ENCODE measurements at places on chromosomes 7 and 10.

- DNase-seq = no peak
These were observed 480 bp downstream of the VPS50 start for GRCh38 chr7:93232673-93233018.

GRCh38 chr7:131606346-131607290 is 50.2 kb upstream of the PODXL start:
- no peak for DNase-seq

DNA sequence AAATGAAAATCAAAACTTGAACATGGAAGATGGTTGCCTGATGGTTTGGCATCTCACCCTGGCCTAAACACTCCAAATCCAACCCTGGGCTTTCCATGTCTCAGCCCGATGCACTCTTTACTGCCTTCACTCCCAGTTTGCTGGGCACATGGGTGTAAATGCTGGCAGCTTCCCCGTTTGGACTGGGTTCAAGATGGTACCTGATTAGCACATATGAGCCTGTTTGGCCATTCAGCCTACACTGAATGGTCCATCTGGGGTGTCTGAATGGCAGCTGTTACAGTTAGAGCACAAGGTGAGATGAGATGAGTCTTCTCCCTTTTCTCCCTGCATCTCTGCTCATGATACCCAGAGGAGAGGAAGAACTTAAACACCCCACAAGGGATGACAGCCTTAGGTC is 37.1 kb downstream of the ATXN7L1 start:
- DNase-seq = no peak

DNA sequence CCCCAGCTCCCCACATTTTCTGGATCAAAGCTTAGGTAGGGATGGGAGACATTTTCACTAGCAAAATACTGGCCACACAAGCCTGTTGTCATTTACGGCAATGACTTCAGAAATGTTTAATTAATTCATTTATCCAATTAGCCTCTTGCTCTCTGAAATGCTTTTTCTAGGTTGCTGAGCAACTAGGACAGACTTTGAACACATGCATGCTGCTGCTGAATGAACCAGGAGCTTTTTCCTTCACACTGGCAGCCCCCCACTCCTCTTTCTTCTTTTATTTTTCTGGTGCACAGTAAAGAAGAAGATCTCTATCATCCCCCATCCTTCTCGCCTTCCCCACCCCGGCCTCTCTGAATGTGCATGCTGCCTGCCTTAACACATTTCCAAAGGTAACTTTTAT is 22.5 kb downstream of the SORCS3 start:
- no peak for DNase-seq

GRCh38 chr10:127527891-127528290 is 21.2 kb upstream of the NPS start:
- DNase-seq = no peak

- DNase-seq = no peak
These were observed 158.0 kb upstream of the RHEB start for GRCh38 chr7:151677581-151678226.

GRCh38 chr7:8125680-8126444 is 136.1 kb downstream of the ICA1 start:
- peak; percentile 25 for DNase-seq

- DNase-seq = peak; percentile 47
These were observed 15.6 kb downstream of the SHH start for GRCh38 chr7:155796381-155797261.

GRCh38 chr7:14228341-14228740 is 238.9 kb upstream of the ETV1 start:
- DNase-seq = no peak

DNA sequence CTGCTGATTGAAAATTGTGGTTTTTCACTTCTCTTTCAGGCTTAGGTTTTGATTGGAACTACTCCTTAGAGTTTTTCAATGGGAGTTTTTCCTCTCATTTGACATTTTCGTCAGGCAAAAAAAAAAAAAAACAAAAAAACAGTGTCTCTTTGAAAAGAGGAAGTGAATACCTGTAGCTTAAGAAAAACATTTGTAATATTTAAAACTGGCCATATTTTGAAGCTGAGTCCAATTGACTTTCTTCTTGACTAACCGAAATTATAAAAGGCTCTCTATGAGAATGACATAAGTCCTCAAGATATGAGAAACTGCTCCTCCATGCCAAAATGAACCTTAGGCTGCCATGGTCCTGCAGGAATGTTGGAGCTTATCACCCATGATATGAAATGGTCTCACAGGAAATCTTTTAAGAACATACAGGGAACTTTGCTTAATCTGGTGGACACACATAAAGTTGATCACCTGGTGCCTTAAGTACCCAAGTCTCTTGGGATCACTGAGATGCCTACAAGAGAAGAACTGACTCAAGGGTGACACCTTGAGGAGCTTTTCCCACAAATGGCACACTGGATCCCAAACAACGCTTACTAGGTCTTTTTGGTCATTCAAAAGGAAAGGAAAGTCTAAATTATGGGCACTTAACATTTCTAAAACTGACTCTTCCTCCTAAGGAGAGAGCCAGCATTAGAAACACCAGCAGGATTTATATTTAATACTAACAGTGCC is 263.4 kb downstream of the CDC14C start:
- no peak for DNase-seq

GRCh38 chr10:7008645-7009044 is 402.2 kb downstream of the SFMBT2 start:
- DNase-seq = no peak

- no peak for DNase-seq
These were observed 256.5 kb upstream of the PPP2R2D start for GRCh38 chr10:131644289-131644688.

DNA sequence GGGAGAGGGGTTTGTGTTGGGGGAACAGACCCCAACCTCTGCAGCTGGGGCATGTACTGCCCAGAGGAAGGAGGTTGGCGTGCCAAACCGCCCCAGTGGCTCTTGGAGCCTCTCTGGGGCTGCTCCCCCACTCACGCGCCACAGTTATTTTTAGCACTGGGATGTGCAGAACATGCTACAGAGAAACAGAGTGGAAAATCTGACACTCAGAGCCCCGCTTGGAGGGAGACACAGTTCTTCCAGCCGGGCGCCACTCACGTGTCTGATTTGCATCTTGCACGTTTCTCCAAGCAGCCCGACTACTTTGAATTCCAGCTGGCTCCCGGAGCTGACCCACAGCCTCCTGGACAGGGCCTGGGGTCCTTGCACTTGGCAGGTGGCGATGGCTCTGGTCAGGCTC is 182.0 kb downstream of the RPS24 start:
- no peak for DNase-seq

- DNase-seq = no peak
These were observed 10.7 kb downstream of the KIAA1549 start for GRCh38 chr7:138970446-138970845.
